ENCODE measurements at places on chromosomes 1 and 21.

- no peak for DNase-seq
Observed at GRCh38 chr1:39544327-39544726, 32.3 kb downstream of the PABPC4 start.

DNA sequence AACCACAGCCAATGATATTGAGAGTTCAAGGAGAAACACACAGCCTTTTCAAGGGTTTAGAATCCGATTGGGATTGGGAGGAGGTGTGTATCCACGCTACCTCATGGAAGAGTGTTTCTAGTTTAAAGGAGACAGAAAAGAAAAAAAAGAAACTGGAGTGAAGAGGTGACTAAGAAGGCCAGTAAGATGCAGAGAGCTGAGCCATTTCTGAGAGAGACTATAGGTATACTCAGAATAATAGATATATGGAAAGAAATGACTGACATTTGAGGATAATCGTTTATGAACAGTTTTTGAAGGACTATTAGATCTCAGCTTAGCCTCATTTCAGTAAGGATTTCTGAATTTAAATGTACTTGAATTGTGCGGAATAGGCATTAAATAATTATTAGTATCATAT, 42.8 kb downstream of the LRRC8C start:
- DNase-seq, result no peak

DNA sequence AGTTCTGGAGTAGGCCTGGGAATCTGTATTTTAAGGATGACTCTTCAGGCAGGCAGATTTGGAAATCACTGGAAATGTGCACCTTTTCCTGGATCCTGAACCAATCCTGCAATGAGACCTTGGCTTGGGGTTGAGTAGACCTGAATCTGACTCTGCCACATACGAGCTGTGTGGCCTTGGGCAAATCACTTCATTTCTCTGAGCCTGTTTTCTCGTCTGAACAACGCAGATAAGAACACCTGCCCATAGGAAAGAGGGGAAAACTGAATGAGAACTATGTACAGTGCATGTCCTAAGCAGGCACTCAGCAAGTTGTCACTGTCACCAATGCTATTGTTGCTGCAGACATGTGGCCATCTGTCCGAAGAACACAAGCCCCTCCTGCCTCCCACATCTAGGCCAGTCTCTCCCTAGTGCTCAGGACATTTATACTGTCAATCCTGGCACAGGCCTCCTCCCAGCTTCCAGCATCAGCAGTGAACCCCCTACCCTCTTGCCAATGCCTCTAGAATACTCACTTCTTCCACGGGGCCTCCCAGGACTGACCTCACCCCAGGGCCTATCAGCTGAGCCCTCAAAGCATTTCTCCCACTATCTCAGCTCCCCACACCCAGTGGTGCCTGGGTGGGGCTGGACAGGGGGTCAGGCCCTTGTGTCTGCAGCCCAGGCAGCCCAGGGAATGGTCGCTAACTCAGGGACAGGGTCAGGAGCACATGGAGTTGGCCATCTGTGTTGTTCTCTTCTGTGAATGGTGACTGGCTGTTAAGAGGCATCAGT, 88.8 kb upstream of the ZBTB40 start:
- DNase-seq, result no peak

DNA sequence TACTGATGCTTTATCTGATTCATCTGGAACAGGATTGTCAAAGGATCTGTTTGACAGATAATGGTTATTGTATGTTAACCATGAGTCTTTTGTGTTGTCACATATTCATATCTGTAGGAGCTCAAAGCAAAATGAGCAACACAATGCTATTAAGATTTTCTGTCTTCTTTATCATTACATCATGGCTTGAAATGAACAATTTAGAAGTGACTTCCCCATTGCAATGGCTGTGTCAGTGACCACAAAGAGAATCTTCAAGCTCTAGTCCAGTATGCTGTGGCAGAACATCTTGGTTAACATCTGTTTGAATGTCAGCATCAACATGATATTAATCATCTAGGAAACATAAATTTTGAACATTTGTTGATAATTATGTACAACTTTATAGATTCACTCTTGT, 1148.5 kb downstream of the PLA2G4A start:
- DNase-seq, result no peak

- DNase-seq, result no peak
Observed at GRCh38 chr1:64495878-64496277, 25.9 kb downstream of the CACHD1 start.

DNA sequence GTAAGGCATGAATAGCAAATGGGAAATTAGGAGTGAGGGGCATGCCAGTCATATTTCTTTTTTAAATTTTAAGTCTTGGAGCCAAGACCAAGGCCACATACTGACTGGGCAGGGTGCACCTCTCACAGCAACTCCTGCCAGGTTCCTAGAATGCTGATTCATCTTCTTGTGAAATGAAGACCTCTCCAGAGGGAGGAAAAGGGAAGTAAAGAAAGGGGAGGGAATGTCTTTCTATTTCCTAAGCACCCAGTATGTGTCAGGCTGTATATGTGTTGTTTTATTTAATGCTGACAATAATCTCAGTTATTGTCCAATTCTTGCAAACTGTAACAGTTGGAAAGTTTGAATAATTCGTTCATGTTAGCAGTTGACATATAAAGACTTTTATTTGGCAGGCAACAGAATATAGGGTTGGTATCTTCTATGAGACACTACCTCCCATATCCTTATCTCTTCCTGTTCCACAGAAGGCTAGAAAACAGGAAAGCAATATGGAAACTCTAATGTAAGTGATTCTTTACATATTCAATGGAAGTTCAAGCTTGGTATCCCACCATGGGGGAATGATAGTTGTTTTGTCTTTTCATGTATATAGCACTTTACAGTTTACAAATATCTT, 259.1 kb upstream of the USP24 start:
- DNase-seq, result no peak

DNA sequence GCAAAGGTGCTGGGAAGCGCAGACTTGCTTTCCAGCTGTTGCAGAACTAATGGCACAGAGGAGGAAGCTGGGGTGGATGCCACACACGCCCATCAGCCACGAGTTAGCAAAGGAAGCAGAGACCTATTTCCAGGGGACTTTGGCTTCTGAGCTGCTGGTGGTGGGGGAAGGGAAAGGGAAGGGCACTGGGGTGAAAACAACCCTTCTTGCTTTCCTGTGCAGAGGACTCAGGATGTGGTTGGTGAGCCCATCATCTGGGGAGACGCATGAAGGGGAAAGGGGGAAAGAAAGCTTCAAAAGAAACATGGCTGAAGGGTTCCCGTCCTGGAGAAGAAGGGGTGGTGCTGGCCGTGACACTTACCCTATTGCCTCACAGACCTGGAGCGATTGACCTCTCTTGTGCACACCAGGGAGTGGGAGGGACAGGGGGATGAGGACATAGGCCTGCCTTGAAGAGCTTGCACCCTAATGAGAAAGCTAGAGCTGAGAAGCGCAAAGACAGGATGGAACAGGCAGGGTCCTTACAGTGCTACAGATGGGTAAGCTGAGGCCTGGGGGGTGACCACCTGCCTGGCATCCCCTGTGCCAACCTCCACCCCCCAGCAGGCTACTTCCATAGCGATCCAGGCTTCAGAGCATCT, 140.8 kb upstream of the RAB4A start:
- DNase-seq, result no peak

DNA sequence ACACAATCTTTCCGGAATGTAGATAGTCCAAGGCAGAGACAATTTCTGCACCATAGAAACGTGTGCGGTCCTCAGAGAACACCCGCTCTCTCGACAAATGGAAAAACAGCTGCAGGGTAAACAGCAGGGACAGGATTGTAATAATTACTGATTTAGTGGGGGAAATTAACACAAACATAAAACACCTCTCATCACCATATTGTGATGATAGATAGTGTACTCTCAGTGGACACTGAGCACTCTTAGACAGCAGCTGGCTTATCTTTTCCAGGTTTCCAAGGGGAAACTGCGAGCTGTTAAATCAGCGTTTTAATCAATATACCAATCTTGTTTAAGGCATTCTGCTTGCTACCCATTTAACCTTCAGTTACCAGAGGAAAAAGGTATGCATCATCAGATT, 277.1 kb downstream of the AKT3 start:
- DNase-seq, result no peak

- no peak for DNase-seq
Observed at GRCh38 chr1:234504969-234505768, 26.2 kb upstream of the TARBP1 start.
